ENCODE measurements at places on chromosomes 5 and 9.

DNA sequence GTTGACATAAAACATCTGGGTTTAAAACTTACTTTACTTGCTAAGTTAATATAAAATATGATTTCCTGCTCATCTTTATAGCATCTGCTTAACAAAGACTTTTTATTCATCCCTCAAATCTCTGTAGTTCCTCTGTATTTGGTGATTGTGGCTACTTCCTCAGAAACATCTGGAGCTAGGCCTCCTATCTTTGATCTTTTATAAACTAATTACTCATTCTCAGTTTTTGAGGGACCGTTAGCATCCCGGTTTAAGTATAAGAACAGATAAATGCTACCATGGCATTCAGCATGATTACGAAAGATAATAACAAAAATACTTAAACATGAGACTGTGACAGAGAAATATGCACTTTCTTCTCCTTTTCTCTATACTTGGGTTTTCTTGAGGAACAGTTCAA is 85.3 kb downstream of the SLC38A9 start:
- no peak for DNase-seq

DNA sequence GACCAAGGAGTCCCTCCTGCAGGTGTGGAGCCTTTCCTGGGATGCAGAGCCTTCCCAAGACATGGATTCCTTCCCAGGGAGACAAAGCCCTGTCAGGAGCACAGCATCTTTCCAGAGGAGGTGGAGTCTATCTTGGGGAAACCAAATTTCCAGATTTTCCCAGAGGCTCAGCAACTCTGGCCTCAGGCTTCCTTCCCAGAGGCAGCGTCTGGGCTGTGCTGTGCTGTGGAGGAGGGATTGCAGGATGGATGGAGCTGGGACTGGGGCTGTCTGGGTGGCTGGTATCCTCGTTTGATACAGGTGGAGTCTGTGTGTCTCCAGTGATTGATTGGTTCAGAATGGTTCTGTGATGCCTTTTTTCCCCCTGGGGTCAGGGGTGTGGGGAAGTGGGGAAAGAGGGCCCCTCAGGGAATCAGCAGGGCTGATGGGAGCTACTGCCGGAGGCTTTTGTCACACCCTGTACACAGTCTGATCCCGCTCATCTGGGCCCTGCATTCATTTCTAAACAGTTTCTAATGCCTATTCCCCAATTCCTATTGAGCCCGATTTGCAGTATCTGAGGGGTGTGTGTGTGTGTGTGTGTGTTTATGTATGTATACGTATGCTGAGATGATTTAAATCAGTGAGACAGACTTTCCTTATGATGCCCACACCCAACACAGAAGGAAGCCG is 16.0 kb downstream of the OR13J1 start:
- no peak for DNase-seq

GRCh38 chr5:96855031-96855872 is 21.0 kb upstream of the ERAP2 start:
- DNase-seq, result no peak

DNA sequence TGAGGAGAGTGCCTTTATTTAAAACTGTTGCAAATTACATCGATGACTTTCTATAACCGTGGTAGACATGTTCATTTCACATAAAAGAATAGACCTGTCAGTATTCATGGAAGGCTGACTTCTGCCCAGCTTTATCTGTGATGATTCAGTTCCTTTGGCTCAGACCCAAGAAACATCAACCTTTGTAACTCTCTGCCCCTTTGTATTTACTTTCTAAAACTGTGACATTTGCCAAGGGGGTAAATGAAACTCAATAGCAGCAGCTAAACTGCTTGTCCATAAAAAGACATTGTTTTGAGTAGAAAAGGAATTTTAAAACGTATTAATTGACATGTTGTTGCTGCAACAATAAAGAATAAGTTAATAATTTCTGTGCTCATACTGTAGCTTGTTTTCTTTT is 137.8 kb upstream of the ANKH start:
- no peak for DNase-seq

DNA sequence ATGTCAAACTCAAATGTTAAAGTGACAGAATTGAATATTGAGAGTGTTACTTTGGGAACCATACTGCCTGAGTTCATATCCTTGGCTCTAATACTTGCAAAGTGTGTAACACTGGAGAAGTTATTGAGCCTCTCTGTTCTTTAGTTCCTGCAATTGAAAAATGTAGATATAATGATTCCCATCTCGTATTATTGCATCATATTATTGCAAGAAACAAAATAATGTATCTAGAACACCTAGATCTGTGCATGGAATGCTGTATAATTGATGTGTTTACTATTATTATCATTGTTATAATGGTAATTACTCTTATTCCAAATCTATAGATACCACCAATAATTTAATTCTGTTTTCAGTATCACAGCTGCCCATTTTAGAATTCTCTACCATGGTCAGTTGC is 310.3 kb downstream of the GABRG2 start:
- DNase-seq, result no peak

DNA sequence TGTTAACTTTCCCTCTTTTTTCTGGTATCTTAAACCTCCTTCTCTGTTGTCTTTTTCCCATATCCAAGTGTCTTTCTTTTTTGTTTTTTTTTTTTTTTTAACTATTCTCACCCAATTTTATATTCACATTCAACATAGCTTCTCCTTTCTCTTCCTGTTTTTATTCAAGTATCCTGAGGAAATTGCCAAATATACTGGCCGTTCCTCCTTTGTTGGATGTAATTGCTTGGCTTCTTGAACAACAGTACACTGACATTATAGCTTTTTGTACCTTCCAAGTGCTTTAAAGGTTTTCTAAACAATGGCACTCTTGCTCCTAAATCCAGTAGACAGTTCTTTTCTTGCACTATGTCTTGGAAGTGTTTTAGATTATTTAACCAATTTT is 1146.8 kb downstream of the MAT2B start:
- no peak for DNase-seq

DNA sequence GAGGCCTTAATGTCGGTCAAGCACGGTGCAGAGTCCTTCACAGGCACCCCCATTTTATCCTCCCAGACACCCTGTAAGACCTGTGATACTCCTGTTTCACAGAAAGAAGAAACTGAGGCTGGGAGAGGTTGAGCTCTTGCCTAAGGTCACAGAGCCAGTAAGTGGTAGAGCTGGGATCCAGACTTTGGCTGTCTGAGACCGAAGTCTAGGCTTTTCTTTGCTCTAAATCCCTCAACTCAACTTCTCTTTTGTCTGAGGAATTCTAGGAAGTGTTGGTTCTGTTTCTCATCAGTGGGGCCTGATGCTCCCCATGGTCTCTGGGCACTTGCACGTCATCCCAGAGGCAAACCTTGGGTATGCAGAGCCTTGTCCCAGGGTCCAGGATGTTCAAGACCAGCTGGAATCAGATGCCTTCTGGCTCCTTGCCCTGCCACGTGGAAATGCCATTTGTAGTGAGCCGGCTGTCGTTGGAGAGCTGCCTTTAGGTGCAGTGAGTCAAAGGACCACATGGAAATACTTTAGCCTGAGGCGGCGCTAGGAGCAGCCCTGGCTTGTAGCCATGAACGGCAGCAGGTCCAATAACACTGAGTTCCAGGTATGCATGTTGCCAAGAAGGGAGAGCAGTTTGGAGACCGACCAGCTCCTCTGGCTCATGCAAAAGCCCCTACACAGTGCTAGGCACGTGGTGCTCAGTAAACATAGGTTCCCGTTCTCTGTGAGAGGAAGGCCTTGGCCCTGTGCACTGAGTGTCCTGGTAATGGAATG is 9.2 kb downstream of the DCANP1 start:
- no peak for DNase-seq

GRCh38 chr9:124595743-124596142 is 88.5 kb upstream of the NR5A1 start:
- no peak for DNase-seq

All from activated CD4-positive, CD25-positive, alpha-beta regulatory T cell (primary cell).